ENCODE measurements at places on chromosomes 7 and 10.

DNA sequence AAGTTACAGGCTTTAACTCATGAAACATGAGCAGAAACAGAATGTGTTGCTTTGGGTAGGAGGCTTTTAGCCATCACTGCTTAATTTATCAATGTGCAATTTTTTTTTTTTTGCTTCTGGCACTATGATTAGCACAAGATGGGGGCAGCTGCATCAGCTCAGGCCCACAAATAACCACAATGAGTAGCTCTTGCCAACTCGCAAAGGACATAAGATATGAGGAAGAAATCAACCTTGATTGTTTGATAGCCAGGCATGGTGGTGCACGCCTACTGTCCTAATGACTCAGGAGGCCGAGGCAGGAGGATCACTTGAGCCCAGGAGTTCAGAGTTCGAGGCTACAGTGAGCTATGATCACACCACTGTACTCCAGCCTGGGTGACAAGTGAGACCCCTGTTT lies 12.3 kb downstream of the NOD1 start:
- no peak for DNase-seq

DNA sequence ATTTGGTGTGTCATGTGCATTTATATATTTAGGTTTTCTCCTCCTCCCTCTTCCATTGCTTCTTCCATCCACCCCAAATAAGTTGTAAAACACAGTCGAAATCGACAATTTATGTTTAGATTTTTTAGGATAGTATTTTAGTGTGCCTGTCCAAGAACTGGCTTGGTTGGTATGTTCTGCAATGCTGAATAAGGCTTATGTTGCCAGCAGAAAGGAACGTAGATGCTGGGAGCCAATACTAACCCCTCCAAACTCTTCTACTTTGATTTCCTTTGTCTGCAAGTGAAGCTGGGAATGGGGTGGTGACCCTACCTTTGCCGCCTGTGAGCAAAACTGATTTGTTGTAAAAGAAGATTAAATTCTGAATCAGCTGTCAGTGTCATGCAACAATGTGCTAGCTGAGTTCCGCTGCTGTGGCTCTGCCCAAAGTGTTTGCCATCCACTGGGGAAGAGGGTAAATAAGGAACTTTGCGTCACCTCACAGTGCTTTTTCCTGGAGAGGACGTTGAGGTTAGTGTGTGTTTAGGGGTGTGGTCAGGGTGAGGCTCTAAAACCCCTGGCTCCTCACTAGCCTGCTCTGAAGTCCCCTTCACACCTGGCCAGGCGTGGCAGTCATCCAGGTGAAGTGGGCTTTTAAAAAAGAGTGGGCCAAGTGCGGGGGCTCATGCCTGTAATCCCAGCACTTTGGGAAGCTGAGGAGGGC lies 44.4 kb downstream of the TACC2 start:
- no peak for DNase-seq

- DNase-seq, result peak; percentile 27
Observed at GRCh38 chr10:102796407-102797176, 40.6 kb downstream of the CYP17A1 start.

DNA sequence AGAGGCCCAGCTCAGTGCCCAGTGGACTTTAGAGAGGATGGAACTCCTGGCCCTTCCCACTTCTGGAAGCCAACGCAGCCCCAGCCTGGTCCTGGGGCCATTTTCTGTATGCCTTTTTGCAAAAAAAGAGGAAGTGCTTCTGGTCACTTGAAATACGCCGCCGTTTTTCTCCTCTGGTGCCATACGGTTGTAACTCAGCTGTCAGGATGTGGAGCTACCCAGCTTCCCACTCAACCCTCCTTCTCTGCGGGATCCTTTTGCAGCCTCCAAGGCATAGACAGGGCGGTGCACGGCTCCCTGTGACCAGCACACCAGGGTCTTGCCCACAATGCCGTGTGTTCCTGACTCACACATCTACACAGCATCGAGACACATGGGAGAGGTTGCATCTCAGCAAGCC lies 369.6 kb downstream of the TCERG1L start:
- no peak for DNase-seq

DNA sequence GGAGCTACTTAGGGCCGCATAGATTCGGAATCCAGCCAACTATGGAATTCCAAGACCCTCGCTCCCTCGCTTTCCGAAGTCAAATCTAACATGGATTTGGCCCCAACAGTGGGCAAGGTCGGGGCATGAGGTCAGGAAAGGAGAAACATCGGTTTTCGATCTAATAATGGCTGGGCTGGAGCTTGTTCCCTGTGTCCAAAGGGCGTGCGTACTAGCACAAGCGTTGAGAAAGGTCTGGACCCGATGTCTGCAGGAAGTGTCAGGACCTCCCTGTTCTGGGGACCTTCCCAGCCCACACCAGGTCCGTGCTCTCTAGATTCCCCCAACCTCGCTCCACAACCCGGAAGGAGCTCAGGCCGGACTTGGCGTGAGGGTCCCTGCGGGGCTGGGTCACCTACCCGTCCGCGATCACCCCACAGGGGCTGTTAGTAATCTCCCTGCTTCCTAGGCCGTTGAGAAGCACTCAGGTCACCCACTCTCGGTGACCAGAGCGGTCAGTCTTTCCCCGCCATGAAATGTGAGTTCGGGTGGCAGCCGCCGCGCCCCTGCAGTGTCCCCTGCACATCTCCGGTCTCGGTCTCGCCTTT lies 4.8 kb downstream of the FEZF1 start:
- no peak for DNase-seq

GRCh38 chr7:155880721-155881120 lies 68.5 kb upstream of the SHH start:
- no peak for DNase-seq

- no peak for DNase-seq
Observed at GRCh38 chr10:11612021-11613001, 861 bp upstream of the USP6NL start.
